ENCODE measurements at places on chromosomes 13 and 19.

DNA sequence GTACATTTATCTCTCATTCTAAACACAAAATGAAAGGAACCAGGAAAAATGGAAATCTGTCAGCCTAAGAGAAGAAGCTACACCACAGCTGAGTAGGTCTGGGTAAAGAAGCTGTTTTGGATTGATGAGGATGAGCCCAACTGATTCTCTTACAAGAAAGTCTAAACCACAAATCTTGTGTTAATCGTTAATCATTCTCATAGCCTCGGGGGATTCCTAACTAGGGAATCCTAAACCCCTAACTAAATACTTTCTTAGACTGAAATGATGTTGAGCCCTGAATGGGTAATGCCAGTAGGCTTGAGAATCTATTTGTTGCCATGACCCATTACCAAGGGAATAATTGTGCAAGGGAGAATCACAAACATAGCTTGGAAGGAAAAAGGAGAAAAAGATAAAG, 327.5 kb upstream of the SPRY2 start:
- DNase-seq = no peak

DNA sequence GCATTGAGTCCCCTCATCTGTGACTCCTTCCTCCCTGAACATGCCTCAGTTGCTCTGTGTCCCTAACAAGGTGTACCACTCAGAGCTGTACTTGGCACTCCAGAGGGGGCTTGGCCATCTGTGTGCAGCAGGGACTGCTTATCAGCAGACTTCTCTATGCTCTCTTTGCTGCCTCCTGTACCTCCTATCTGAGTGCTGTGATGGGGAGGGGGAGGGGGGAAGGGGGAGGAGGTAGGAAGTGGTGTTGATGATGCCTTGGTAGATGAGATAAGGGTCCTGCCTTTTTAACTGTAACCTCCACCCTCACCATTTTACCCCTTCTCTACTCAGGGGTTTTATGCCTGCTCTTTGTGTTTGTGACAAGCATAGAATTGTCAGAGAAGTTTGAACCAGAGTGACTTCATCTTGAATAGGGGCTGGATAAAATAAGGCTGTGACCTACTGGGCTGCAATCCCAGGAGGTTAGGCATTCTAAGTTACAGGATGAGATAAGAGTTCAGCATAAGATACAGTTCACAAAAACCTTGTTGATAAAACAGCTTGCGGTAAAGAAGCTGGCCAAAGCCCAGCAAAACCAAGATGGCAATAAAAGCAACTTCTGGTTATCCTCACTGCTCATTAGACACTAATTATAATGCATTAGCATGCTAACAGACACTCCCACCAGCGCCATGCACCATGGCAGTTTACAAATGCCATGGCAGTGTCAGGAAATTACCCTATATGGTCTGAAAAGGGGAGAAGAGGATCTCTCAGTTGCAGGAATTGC, 13.2 kb downstream of the PCDH8 start:
- DNase-seq = no peak

DNA sequence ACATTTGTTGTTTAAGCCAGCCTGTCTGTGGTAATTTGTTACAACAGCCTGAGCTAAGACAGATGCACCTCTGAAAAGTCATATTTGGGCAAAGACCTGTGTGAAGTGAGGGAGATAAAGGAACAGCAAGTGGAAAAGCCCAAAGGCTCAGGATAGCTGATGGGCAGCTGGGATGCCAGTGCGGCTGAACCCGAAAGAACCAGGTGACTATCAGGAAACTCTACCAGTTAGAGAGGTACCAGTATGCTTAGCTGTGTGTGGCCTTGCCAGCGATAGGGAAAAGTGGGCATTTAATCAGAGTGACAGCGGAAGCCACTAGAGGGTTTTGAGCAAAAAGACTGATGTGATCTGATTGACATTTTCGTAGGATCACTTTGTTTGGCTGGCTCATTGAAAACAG, 764.8 kb upstream of the GPC6 start:
- DNase-seq = peak; percentile 34

GRCh38 chr19:53906211-53907192, 2.6 kb upstream of the CACNG7 start:
- DNase-seq = peak; percentile 71

DNA sequence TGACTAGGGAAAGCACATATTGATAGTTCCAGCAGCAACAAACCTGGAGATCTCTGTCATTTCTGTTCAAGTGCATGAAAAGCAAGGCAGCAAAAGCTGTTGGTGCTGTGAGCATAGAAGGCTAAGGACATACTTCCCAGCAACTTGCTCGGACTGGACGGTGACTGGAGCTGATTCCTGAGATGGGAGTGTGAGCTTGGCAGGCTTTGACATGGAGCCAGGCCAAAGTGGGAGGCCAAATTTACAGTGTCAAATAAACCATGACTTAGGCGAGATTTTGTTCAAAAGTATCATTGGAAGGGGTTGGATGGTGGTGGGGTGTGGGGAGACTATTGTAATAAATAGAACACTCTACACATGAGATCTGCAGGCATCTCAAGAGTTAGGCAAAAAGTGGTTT, 5.9 kb upstream of the ARGLU1 start:
- DNase-seq = no peak

- no peak for DNase-seq
Observed at GRCh38 chr13:110265682-110266430, 41.1 kb downstream of the COL4A1 start.

DNA sequence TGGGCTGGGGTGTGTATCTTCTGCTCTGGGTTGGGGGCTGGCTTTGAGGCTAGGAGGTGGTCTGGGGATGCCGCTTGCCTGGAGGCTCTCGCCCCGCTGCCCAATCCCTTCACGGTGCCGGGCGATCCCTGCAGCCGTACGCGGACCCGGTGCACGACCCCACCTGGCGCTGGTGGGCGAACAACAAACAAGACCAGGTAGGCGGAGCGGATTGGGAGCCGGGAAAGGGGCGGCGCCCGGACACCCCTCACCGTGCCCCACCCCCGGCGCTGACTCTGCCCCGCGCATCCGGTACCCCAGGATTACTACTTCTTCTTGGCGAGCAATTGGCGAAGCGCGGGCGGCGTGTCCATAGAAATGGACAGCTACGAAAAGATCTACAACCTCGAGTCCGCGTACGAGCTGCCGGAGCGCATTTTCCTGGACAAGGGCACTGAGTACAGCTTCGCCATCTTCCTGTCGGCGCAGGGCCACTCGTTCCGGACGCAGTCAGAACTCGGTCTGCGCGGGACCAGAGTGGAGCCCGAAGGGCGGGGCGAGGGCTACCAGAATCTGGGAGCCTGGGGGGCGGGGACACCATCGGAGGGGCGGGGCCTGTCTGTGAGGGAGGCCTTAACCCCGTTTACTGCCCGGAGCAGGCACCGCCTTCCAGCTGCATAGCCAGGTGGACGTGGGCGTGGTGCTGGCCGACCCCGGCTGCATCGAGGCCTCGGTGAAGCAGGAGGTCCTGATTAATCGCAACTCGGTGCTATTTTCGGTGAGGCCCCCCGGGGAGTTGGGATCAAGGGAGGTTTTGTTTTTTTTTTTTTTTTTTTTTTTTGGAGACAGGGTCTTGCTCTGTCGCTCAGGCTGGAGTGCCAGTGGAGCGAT, 12.1 kb upstream of the PSMD8 start:
- peak; percentile 82 for DNase-seq

DNA sequence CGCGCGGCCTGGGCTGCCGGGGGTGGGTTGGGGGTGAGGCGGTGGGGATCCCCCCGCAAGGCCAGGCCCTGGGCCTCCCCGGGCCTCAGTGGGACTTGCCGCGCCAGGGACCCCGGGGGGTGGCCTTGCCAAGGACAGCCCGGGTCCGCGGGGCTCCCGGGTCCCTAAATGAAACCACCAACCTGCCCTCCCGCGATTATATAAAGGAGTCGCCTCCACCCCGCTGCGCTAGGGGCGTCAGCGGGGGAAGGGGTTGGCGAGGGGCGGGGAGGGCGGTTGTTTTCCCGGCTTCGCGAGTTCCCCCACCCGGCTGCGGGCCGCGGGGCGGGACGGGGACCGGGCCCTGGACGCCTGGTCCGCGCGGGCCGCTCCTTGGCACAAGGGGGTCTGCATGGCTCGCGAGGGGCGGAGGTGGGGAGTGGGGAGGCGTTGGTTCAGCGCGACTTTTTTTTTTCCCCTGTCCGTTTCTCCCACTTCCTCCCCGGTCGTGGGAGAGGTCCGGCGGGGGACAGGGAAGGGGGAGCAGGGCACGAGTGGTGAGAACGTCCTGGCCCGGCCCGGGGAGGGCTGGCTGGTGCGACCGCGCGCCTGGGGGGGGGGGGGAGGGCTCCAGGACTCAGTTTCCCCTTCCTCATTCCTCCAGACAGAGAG, 822 bp upstream of the ZBTB7A start:
- peak; percentile 51 for DNase-seq

All from retina (tissue), 1 donor.